ENCODE measurements at places on chromosomes 1 and 21.

DNA sequence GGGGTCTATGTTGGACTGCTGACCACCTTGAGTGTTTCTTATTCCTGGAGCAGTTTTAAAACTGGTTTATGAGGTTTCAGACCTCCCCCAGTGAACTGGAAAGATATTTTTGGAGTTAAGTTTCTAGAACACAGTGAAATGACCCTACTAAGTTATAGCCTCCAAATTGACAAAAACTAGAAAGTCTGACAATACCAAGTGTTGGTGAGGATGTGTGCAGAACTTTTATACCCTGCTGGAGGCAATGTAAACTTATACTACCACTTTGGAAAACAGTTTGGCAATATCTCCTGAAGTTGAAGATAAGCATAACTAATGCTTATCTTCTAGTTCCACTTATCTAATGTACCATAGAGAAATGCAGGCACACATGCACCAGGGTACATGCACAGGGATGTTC is 10.4 kb downstream of the OLFML2B start:
- no peak for DNase-seq

- no peak for DNase-seq
Observed at GRCh38 chr1:38125837-38126520, 79.4 kb upstream of the POU3F1 start.

- no peak for DNase-seq
Observed at GRCh38 chr1:182972829-182973228, 19.9 kb upstream of the SHCBP1L start.

GRCh38 chr1:41892301-41892781 is 26.4 kb downstream of the HIVEP3 start:
- no peak for DNase-seq

GRCh38 chr1:229136822-229137221 is 134.1 kb upstream of the RAB4A start:
- no peak for DNase-seq

DNA sequence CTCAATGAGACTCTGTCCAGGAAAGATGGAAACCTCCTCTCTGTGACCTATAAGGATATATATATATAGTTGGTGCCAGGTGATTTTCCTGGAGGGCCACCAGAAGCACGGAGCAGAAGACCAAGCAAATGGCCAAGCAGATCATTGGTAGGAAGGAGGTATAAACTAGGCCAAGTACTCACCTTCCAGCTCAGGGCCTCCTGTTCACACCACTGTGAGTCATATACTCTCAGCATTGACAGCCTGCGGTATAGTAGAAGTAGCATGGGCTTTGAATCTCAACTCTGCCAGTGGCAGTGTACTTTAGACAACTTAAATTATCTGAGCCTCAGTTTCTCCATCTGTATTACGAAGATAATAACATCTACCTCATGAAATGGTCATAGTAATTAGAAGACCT is 15.4 kb downstream of the IL12RB2 start:
- DNase-seq, result no peak

- DNase-seq, result no peak
Observed at GRCh38 chr1:64502083-64502482, 32.2 kb downstream of the CACHD1 start.

DNA sequence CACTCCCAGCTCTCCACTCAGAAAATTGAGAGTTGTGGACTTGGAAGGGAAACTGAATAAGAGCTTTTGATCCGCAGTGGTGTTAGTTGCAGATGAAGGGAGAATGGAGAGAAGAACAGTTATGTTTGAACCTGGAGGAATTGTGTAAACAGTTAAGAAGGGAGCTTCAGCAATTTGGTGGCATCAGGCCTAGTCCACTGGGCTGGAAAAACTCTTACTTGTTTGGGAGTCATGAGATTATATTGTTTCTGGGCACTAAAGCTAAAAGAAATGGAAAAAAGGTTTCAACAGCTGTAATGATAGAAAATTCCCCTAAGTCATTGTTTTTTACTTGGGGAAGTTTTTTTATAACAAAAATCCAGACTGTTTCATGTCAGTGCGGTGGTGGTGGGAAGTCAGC is 256.1 kb upstream of the C1orf87 start:
- no peak for DNase-seq

DNA sequence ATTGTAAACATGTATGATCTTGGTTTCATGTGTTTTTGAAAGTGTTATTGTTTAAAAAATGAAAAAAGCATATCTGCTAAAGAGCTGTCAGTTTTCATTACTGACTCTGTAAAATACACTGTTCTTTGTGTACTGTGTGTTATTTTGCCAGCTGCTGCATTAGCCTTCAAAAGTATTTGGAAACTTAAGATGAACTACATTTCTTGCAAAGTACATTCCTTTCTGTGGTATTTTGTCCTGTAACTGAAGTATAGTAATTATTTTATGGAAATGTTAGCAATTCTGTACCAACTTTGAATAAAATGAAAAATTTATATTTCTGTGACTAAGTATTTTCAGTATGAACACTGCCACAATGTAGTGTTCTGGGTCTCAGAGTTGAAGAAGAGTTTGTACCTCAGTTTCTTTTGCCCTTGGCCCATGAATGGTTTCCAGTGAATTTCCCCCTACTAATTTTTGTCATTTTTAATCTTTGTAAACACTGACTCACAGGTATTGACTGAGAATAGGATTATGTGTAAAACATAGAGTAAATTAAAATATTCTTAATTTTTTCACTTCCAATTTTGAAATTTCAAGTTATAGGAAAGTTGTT is 32.7 kb downstream of the MRPS6 start:
- no peak for DNase-seq

- no peak for DNase-seq
Observed at GRCh38 chr1:27878787-27879335, 6.5 kb downstream of the THEMIS2 start.

DNA sequence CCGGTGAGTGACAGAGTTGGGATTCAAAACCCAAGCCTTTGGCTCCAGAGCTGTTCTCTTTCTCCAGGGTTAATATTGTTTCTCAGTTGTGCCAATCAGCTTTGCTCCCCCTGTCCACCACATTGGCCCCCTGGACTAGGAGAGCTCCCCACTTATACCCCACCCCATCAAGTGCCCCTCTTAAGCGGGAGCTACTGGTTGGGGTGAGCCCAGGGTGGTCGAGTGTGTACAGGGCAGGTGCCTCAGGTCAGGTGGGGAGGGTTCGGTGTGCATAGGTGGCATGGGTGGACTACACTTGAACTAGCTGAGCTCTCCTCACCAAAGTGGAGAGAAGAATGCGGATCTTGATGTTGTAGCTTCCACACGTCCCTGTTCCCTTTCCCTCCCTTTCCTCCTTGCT is 14.2 kb downstream of the KCNA2 start:
- no peak for DNase-seq

DNA sequence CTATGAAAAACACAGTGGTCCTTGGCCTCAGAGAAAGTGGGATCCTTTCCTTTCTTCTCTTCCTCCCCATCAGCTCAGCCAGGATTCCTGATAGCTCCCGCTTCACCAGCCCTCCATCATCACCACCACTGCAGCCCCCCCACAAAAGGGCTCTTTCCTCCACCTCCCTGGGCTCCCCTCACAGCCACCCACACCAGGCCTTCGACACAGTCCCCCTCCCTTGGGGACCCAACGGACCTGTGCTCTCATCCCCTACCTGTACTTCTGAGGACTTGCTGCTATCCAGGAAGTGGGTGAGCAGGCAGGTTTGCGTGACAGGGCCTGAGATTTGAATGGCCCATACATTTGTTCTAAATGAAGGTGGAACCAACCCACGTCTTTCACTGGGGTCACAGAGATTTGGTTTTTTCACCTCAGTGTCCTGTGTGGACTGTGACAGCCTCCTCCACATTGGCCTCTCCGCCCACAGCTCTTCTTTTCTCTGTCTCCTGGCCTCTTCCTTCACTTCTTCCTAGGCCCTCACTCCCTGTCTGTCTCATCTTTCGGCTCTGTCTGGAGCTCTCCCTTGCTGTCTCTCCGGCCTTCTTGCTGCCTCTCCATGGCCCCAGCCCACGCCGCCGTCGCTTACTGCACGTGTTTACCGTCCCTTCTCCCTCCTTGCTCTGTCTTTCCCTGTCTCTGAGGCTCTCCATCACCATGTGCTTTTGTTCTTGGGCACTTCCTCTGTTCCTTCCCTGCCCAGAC is 238.6 kb downstream of the FOXD2 start:
- DNase-seq, result no peak

DNA sequence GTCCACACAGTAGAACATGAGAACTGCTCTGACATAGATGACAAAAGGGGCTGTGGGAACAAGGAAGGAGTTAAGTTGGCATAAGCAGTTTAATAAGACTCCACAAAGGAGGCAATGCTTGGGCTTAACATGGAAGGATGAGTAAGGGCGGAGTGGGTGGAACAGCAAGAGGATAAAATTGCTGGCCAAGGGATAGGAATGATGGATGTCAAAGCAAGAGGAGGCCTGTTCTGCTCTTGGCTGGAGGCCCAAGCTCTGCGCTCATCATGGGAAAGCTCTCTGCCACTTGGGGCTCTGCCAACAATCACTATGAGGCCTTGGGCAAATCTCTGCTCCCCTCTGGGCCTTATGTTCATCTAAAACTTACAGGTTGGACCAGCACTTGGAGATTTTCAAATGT is 98.3 kb upstream of the CAMK1G start:
- DNase-seq, result peak; percentile 66

DNA sequence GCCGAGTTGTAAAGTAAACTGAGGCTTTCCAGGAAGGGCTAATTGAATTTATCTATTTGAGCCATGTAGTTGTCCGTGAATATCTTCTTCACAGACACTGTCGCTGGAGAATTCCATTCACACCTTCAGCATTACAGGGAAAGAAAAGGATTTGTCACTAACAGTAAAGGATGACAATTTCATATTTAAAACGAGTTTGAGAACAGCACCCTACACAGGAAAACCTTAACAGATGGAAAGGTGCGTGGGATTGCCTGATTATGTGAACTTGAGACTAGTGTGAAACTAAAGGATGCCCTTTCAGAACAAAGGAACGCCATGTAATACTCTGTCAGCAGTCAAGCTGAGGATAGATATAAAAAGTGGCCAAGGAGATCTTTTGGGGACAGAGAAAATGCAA is 492.5 kb upstream of the ADGRL2 start:
- DNase-seq, result no peak

GRCh38 chr1:161955606-161956005 is 68.1 kb downstream of the OLFML2B start:
- DNase-seq, result no peak

DNA sequence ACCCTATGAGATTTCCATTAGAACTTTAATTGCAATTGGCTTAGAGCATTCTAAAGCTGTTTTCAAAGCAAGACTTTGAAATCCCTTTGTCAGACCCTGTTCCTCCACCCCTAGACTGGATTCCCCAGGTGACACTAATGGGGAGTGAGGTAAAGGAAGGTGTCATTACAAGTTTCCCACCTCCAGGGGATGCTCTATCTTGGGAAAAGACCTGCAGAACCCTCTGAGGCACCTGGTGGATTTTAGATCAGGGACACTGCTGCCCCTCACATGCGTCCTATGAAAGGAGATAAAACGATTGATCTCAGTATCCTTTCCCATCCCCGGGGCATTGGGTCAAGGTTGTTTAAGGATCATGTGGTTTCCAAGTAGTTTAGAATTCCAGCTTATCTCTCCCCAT is 80.3 kb upstream of the RGS4 start:
- DNase-seq, result no peak

GRCh38 chr1:22914633-22915217 is 57.9 kb downstream of the LACTBL1 start:
- no peak for DNase-seq

DNA sequence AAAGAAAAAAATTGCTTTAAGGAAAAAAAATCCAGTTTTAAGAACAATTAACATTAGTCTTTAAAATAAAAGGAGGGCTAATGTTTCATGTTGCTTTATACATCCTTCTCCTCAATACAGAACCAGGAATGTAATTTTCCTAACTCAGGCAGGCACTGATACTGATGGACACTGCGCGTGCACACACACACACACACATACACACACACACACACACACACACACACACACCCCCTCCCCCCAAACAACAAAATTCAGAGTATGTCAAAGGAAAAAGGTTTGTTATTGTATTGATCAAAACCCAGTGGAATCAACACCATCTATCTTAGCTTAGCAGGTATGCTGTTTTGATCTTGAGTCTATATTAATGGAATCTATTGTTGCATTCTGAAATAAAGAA is 31.6 kb downstream of the PTP4A2 start:
- DNase-seq, result no peak

DNA sequence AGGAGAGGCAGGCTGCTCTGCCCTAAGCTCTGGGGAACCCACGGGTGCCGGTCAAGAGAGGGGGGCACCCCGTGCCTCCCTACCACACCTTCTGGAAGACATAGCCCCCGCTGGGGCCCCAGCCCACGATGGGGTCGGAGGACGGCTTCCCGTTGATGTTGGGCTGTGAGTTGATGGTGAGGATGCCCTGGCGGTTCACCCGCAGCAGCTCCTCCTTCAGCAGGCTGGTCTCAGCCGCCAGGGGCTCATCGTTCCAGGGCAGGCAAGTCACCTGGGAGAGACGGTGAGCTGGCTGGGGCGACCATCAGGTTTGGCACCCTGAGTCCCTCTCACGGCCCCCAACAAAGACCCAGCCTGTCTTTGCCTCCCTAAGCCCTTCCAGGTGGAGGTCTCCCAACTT is 11.9 kb downstream of the MTHFR start:
- DNase-seq, result no peak

DNA sequence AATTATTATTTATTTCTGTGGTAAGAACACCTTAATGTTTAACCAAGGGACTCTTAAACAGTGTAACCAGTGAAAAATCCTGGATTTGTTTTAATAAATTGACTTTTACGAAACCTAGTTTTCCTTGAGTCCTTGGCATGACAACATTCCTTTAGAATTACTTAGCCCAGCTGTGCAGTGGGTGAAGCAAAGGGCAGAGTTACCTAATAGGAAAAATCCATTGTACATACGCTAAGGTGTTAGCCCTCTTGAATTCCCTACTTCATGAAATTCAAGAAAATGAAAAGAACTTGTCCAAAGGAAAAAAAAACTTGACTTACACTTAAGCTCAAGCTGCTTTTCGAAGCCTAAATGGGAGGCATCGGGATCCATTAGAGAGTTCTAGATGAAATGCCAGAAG is 852.0 kb upstream of the ADAMTS5 start:
- peak; percentile 36 for DNase-seq

GRCh38 chr1:163796394-163796821 is 474.7 kb downstream of the NUF2 start:
- DNase-seq, result peak; percentile 3

- DNase-seq, result no peak
Observed at GRCh38 chr1:233639611-233640010, 25.7 kb downstream of the KCNK1 start.

- DNase-seq, result peak; percentile 93
Observed at GRCh38 chr1:42913426-42914091, 45.1 kb downstream of the SLC2A1 start.

DNA sequence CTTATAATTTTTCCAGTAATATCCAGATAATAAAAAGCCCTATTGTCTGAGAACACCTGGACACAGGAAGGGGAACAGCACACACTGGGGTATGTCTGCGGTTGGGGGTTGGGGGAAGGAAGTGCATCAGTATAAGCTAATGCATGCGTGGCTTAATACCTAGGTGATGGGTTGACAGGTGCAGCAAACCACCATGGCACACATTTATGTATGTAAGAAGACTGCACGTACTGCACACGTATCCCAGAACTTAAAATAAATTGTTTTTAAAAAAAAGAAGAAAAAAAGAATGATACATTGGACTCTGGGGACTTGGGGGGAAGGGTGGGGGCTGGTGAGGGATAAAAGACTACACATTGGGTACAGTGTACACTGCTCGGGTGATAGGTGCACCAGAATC is 144.9 kb upstream of the C1orf174 start:
- DNase-seq, result no peak

All from fibroblast of pulmonary artery (primary cell).